Panc1 (cell line): ENCODE measurements at places on chromosomes 6 and 20. TPM values are rescaled to one million over a fixed set of nuclear protein-coding genes. Genes with fewer than 3 reads are reported as not detected.

The TRIM10 gene
- not detected for total RNA-seq

The IMPG1 gene
- total RNA-seq: not detected

The CLVS2 gene
- 1.1 TPM for total RNA-seq

The ABHD16B gene
- total RNA-seq: not detected

The PKIB gene
- 1.1 TPM for total RNA-seq

The HAO1 gene
- 0.13 TPM for total RNA-seq

The PLEKHG1 gene
- total RNA-seq: 4.0 TPM

- H3K4me3 ChIP-seq: no peak overlapping the region
- H3K27ac ChIP-seq: no peak overlapping the region
- H3K36me3 ChIP-seq: no peaks in the 10 kb centered on the region
- DNase-seq: no peak
Measured at GRCh38 chr20:36400909-36401735, 95.0 kb downstream of the DLGAP4 start.

DNA sequence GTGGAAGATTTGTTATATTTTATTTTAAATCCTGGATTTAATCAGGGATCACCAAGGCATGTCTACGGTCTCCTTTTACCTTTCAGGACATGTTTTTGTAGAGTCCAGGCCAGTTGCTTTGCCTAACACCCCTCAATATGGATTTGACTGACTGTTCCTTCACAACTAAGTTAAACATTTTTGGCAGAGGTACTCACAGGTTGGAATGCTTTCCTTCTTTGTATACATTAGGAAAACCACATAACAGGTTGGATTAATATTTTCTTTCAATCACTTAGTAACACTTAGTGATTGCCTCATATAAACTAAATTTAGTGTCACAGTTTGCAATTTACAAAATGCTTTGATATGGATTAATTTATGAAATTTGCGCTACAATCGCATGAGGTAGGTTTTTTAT, 64.5 kb downstream of the IPCEF1 start:
- no peak overlapping the region for H3K4me3 ChIP-seq
- peaks cover 13% of the 10 kb centered on the region for H3K4me1 ChIP-seq
- H3K36me3 ChIP-seq: no peaks in the 10 kb centered on the region
- H3K27me3 ChIP-seq: no peaks in the 10 kb centered on the region
- peak overlapping the region; percentile 72 for H3K27ac ChIP-seq

DNA sequence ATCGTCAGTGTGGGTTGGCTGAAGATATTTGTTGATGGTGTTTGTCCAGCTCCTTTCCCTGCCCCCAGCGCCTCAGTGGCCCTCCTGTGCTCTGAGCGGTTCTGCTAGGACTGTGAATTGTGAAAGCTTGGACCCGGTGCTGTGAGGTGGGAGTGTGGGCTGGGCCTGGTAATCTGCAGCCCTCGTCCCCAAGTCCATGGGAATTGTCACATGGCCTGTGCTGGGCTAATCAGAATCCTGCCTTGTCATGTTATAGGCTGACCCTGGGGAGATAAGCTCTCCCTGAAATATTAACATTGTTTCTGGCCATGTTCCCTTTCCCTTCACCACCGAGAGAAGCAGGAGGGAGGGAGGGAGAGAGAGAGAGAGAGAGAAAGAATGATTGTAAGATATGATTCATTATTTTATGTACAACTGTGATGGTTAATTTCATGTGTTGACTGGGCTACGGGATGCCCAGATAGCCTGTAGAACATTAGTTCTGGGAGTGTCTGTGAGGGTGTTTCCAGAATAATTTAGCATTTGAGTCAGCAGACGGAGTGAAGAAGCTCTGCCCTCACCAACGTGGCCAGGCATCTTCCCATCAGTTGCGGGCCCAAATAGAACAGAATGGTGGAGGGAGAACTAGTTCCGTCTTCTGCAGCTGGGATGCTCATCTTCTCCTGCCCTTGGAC, 62.4 kb downstream of the TFAP2C start:
- H3K27me3 ChIP-seq: no peaks in the 10 kb centered on the region
- H3K4me1 ChIP-seq: no peaks in the 10 kb centered on the region
- H3K36me3 ChIP-seq: no peaks in the 10 kb centered on the region
- no peak overlapping the region for H3K27ac ChIP-seq
- DNase-seq: no peak

DNA sequence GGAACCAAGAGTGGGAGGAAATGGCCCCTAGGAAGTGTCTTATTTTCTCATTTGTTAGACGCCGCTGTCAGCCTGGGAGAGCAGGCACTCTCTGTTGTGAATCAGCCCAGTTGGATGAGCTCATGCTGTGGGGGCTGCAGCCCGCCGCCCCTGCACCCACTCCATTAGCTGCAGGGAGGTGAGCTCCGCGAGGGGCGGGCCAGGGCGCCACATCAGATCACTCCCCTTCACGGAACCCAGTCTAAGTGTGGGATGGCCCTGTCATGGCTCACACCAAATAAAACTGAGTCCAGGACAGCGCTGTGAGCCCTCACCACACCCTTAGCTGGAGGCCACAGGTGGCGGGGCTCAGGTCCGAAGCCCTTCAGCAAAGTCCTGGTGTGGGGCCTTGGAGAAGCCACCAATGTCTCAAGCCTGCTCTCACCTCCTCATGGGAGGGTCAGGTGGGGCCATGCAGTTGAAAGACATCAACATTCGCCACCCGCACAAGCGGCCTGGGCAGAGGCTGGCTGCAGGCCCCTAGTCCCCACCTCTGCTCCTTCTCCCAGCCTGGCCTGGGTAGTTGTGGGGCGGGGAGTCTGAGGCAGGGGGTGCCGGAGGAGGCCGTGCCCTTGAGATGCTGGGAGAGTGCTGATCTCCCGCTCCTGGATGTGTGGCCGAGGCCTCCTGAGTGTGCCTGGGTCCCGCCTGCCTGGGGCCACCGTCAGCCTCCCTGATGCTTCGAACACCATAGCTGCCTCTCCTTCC, 66.2 kb upstream of the SLCO4A1 start:
- 0 out of 2 replicates have a peak overlapping the region, but pooled peaks have one; percentile 17 for H3K27ac ChIP-seq
- H3K4me3 ChIP-seq: no peak overlapping the region
- peaks cover 27% of the 10 kb centered on the region for H3K4me1 ChIP-seq
- DNase-seq: no peak

- H3K27me3 ChIP-seq: no peaks in the 10 kb centered on the region
- H3K4me3 ChIP-seq: peak overlapping the region; percentile 64
- H3K27ac ChIP-seq: peak overlapping the region; percentile 60
- no peak for DNase-seq
Measured at GRCh38 chr6:34235307-34236130, 1.2 kb upstream of the HMGA1 start.

DNA sequence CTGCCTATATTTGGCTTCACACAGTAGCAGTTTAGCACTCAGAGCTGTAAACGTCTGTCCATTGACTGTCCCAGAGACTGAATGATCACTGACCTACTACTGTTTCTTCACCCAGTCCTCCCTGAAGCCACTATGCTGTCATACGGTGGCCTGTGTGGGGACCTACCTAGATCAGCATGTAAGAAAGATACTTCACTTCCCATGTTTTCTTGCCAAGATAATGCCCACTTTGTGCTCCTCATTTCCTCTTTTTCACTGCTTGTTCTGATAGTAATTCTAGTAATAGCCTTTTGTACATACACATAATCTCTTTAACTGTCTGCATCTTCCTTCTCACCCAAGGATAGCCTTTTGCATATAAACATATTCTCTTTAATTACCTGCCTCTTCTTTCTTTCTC, 109.9 kb upstream of the TIAM2 start:
- no peaks in the 10 kb centered on the region for H3K27me3 ChIP-seq
- no peaks in the 10 kb centered on the region; the same call in 1 of the 2 replicates for H3K36me3 ChIP-seq
- no peak overlapping the region for H3K27ac ChIP-seq
- H3K4me1 ChIP-seq: no peaks in the 10 kb centered on the region
- no peak overlapping the region for H3K4me3 ChIP-seq
- DNase-seq: no peak

DNA sequence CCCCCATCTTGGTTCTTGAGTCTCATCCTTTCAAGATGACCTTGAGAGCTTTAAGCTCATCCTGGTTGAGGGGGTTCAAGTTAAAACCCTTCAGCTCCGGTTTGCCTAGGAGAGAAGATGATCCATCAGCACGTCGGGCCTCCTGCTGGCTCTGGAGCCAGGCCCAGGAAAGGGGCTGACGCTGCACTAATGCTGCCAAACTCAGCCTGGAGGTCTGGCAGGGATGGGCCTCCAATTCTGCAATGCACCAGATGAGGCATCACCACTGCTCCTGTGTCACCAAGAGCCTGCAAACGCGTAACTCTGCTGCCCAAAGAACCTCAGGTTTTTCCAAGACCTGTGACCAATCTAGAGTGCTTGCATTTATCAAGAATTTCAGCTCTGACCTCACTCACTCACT, 6.1 kb downstream of the PDRG1 start:
- no peak overlapping the region for H3K4me3 ChIP-seq
- peaks cover 37% of the 10 kb centered on the region for H3K36me3 ChIP-seq
- peaks cover 29% of the 10 kb centered on the region for H3K4me1 ChIP-seq
- no peak overlapping the region for H3K27ac ChIP-seq
- DNase-seq: no peak
